AG10803 (cell line): ENCODE measurements at places on chromosomes 3 and 15.
A peak's percentile ranks its signal among the peaks of the same experiment; 100 is the strongest.

- DNase-seq: peak; percentile 82
Observed at GRCh38 chr15:59306520-59307164, 66.0 kb downstream of the MYO1E start.

- peak; percentile 99 for DNase-seq
Observed at GRCh38 chr3:67647390-67647878, 7.0 kb downstream of the SUCLG2 start.

- no peak for DNase-seq
Observed at GRCh38 chr15:52503788-52504496, 24.7 kb downstream of the MYO5A start.

DNA sequence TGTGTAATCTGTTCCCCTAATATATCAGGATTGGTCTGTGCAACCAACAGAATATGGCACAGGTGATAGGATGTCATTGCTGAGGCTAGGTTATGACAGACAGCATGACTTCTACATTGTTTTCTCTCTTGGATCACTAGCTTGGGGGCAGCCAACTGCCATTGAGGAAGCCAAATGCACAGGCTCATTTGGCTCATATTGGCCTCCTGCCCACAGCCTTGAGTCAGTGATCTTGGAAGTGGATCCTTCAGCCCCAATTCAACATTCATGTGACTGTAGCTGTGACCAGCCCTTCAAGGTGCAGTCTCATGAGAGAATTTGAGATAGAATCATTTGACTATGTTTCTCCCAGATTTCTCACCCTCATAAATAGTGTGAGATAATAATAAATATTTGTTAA lies 675.6 kb downstream of the GRM7 start:
- no peak for DNase-seq

- DNase-seq: no peak
Observed at GRCh38 chr3:153400641-153401040, 238.6 kb downstream of the RAP2B start.

DNA sequence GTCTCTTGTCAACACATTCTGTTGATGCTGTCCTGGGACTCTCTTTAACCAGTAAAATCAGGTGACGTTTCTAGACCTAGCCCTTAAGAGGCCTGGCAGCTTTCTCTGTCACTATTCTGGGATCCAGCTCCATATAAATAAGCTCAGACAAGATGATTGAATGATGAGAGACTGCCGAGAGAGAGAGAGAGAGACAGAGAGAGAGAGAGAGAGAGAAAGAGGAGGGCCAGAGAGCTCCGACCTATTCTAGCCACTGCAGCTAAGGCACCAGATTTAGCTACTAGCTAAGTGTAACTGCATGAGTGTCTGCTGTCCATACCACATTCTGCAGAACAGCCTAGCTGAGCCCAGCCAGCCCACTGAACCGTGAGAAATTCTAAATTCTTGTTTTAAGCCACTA lies 36.1 kb upstream of the CTXND1 start:
- DNase-seq: no peak

GRCh38 chr15:63446255-63446654 lies 58.1 kb upstream of the USP3 start:
- no peak for DNase-seq

- no peak for DNase-seq
Observed at GRCh38 chr15:51076524-51077220, 18.0 kb downstream of the TNFAIP8L3 start.

DNA sequence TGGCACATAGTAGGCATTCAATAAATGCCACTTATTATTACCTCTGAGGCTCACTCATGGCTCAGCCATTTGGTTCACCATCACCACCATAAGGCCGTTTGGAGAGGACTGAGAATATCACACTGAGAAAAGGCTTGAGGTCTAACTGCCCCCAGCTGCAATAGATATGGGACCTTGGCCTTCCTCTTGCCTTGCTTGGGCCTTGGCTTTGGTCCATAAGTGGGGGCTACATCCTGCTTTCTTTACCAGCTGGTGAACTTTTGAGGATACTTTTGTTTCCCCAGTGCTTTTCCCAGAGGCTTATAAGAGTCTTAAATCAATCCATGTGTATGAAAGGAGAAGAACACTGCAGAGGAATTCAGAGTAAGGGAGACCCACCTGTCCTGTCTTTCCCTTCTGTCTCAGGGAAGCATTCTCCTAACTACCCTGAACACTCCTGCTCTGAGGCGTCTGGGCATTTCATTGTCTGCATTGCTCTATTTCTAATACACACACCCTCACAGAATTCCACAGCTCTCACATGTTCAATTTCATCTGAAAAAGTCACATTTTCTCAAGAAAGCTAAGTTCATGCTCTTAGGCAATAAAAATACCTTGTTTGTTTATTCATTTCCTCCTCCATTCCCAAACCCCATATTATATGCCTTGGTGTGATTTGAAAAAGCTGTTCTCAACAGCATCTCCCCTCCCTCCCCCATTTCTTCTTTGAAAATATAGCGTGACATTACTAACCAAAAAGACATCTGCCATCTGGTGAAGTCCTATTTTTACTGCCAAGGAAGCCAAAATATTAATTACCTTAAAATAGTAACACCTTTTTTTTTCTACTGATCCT lies 22.5 kb upstream of the KCNMB2 start:
- DNase-seq: peak; percentile 92

DNA sequence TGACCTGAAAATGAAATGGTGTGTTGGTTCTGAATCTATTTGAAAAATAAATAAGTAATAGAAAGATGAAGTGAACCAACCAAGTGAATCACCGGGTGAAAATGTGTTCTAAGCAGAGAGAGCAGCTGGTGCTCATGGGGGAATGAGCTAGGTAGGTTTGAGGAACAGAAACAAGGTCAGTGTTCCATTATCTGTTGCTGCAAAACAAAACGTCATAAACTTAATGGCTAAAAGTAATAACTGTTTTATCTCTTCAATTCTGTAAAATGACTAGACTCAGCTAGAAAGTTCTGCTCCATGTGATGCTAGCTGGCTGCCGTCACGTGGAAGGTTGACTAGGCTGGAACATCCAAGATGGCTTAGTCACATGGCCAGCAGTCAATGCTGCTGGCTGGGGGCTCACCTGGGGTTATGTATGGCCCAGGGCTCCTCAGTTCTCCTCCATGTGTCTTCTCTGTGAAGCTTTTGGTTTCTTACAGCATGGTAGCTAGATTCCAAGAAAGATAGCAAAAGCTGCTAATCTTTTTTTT lies 13.3 kb upstream of the SH3BP5 start:
- no peak for DNase-seq

DNA sequence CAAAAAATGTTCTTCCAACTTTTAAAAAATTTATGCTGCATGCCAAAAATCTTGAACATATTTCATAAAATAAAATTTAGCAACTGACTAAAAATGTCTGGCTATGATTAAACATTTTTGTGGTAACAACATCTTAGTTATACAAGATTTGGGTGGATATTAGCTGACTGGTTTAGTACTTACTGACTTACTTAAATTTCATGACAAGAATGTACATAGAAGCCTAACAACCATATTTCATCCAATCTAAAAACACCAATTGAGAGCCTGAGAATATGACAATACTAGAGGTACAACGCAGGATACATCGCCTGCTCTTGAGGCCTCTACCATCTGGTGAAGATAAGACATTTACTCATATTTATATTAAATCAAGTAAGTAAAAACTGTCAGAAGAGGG lies 34.6 kb downstream of the GNB4 start:
- DNase-seq: peak; percentile 74

GRCh38 chr3:37974121-37975083 lies 16.2 kb upstream of the VILL start:
- DNase-seq: peak; percentile 56

DNA sequence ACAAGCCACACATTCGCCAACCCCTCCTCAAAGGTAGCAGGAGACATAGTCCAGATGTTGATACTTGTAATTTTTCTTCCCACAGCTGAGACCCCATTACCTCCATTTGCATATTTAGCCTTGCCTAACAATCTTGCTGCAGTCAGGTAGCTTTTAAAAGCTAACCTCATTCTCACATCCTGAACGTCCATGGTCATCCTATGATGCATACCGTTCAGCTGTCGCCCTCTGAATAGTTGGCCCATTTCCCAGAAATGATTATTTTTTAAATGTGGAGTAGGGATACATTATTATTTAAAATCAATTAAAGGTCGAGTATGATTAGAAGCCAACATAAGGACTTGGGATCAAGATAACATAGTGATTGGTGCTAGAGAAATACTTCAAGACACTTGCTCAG lies 165.0 kb downstream of the MEX3B start:
- no peak for DNase-seq

GRCh38 chr3:146256851-146257486 lies 6.1 kb upstream of the PLSCR4 start:
- DNase-seq: peak; percentile 55

GRCh38 chr3:194298331-194299227 lies 52.5 kb downstream of the CPN2 start:
- no peak for DNase-seq

DNA sequence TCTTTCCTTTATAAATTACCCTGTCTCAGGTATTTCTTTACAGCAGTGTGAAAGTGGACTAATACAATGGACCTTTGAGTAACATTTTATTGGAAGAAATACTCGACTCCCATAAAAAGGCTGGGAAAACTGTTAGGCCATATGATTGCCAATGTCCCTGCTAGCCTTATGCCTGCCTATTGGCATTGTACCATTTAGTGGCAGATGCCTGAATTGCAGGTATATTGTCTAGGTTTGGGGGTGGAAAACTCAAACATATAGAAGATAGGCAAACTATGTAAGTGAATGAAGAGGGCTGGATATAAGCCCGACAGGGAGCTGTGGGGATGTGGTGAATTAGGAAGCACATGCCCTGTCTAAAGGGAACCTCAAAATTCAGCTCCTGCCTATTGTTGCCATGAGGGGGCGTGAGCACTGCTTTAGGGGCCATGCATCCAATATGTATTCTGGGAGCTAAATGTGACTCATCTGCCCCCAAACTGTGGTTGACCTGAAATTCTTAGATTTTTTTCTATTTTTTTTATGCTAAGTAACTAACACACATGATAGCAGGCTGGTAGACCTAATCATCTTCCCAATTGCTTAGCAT lies 65.2 kb upstream of the TRA2B start:
- peak; percentile 30 for DNase-seq

GRCh38 chr15:39575180-39575579 lies 5.7 kb upstream of the THBS1 start:
- DNase-seq: no peak

GRCh38 chr3:171135549-171135948 lies 109.0 kb upstream of the SLC2A2 start:
- DNase-seq: peak; percentile 45

GRCh38 chr15:76118767-76119166 lies 59.0 kb downstream of the TMEM266 start:
- no peak for DNase-seq

- DNase-seq: peak; percentile 64
Observed at GRCh38 chr15:60340207-60340921, 57.4 kb downstream of the ANXA2 start.

GRCh38 chr3:72310419-72311380 lies 525.8 kb upstream of the PROK2 start:
- DNase-seq: peak; percentile 76

DNA sequence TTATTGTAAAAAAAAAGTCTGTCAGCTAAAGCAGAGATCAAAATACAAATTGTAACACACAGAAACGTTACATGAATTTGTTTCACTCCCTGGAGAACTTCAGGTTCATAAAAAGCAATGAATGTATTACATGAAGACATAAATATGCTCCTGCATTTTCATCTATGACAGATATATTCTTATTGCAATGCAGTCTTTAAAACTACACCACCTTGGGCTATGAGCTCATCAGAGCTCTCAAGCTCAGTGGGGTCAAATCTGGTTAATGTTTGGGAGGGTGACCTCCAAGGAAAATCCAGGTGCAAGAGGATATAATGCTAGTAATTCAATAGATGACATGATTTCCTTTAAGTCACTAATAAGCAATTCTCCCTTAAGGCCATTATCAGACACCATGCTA lies 606.8 kb downstream of the EPHA3 start:
- DNase-seq: no peak

- peak; percentile 54 for DNase-seq
Observed at GRCh38 chr15:98648654-98649471, 524 bp downstream of the IGF1R start.

GRCh38 chr3:171092467-171092911 lies 66.0 kb upstream of the SLC2A2 start:
- DNase-seq: no peak

- no peak for DNase-seq
Observed at GRCh38 chr3:81931265-81932251, 170.1 kb upstream of the GBE1 start.

GRCh38 chr15:60591496-60592370 lies 112.8 kb upstream of the ICE2 start:
- DNase-seq: peak; percentile 22

- DNase-seq: peak; percentile 15
Observed at GRCh38 chr3:161413127-161413854, 42.0 kb upstream of the SPTSSB start.

DNA sequence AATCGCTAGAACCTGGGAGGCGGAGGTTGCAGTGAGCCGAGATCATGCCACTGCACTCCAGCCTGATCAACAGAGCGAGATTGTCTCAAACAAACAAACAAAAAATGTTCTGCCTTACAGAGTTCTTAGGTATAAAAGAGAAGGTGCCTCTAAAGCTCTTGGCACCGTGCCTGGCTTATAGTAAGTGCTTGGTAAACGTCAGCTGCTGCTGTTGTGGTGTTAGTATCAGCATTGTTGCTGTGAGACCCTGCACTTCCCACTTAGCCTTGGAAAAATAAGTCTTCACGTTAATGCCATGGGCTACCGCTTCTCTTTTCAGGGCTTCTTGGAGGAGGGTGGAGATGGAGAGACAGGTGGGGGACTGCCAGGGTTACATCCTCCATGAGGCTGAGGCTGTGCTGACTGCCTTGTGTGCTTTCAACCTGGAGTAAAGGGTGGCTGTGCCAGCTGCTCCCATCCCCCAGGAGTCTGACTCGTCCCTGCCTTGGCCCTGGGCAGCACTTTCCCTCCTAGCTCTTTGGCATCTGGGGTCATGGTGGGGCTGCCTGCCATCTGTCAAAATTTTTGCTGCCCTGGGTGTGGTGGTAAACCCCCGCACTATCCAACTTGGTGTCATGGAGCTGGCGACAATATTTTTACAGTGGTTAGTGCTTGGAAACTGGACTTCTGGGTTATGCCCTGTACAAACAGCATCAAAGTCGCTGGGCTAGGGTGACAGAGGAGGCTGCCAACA lies 17.8 kb downstream of the FLNB start:
- DNase-seq: no peak

DNA sequence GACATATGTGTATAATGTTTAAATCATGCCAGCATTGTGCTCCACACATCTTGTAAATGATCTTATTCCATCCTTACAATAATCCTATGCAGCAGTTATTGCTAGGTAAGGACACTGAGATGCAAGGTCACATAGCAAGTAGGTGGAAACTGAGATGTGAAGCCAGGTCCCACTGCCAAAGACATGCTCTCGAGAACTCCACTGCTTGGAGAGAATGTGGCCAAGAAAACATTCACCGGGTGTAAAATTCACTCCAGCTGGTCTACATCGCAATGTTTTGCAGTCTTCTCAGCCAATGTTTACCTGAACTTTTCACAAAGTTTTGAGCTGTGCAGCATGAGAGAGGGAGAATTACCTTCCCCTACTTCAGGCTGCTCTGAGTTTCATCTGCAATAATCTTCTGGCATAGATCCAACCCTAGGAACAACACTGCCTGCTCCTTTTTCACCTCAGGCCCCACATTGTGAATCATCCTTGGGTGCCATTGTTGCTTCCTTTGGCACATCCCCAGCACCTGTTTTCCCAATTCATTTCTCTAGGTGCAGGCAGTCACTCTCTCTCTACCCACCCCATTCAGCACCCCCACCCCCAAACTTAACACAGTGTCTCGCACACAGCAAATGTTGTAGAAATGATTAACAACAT lies 53.5 kb upstream of the PRTG start:
- no peak for DNase-seq
